ENCODE measurements at places on chromosomes 7 and 10. TPM values are rescaled to one million over a fixed set of nuclear protein-coding genes. Genes with fewer than 3 reads are reported as not detected.

The HHEX gene
- 1.0 TPM for total RNA-seq

The SPDYE2 gene
- 0.33 TPM for total RNA-seq

The ZKSCAN1 gene
- total RNA-seq = 45.0 TPM

DNA sequence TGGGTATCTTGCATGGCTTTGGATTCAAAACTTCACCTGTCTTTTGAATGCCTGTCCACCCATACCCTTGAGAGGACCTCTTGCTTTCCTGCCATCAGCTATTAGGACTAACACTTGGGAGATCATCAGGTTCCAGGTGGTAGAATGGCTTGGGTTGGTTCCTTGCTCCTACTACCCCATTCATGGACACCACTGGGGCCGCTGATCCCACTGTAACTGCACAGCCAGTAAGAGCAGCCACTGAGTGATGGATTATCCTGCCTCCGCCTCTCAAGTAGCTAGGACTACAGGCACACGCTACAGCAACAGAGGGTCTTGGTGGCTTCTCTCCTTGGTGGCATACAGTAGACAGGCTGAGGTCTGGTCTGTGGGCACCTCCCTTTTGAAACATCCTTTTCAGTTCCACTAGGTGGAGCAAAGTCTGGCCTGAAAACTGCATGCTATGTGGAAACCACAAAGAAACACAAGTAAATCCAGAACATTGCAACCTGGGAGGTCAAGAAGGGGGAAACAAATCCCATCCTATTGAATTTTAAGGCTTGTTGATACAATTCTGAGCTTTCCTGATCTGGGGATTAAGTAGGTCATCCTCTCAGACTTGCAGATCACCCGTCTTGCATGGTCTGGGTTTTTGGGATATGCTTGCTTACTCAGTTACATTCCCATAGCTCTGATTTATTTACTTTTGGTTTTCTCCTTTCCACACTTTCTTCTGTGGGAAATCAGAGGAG is 9.4 kb downstream of the WBP1L start:
- no peak for DNase-seq
- H3K4me1 ChIP-seq = peaks cover 27% of the 10 kb centered on the region
- no peak overlapping the region for H3K4me3 ChIP-seq
- peaks cover 7% of the 10 kb centered on the region for H3K36me3 ChIP-seq
- no peak overlapping the region for H3K27ac ChIP-seq

GRCh38 chr7:158416283-158416933 is 171.2 kb downstream of the PTPRN2 start:
- H3K27me3 ChIP-seq = no peaks in the 10 kb centered on the region
- no peak overlapping the region for H3K27ac ChIP-seq
- no peaks in the 10 kb centered on the region for H3K4me1 ChIP-seq
- H3K4me3 ChIP-seq = no peak overlapping the region
- no peak for DNase-seq
- no peaks in the 10 kb centered on the region for H3K36me3 ChIP-seq

DNA sequence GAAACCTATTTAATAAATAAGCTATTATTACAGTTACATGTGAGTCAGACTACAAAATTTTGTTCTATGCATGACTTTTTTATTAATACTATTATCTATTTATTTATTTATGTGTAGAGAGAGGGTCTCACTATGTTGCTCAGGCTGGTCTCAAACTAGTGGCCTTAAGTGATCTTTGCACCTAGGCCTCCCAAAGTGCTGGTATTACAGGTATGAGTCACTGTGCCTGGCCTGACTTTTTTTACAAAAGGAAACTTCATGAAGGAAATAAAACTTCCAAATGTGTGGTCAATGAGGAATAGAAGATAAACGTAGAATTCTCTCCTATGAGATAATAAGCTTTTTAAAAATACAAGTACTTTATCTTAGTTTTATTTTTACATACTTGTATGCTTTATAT is 19.0 kb downstream of the COL28A1 start:
- no peak for DNase-seq
- no peaks in the 10 kb centered on the region for H3K27me3 ChIP-seq
- H3K4me3 ChIP-seq = no peak overlapping the region
- H3K4me1 ChIP-seq = no peaks in the 10 kb centered on the region
- no peak overlapping the region for H3K27ac ChIP-seq

Data from CD4-positive, alpha-beta T cell (primary cell).